Activated T-helper 1 cell treated with Interleukin-2 at 50 U/mL for 16 hours (primary cell): ENCODE measurements at places on chromosomes 5 and 9.

- DNase-seq, result no peak
These were observed 180.7 kb downstream of the KDM4C start for GRCh38 chr9:6938447-6938846.

DNA sequence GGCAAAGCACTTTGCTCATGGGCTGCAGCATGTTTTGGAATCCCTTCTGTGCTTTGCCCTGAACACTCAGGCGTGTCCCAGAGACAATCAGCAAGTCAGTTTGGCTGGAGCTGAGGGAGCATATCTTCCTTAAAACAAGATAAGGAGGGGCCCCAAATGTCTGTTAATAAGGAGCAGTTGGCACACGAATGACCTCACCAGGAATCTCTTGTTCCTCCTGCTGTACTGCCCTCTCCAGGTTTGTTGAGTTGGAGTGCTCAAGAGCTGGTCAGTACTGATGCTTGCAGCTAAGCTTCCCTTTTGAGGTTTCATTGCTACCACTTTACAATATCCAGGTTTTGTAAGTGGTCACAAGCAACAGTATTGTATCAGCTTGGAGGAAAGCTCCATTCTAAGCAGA, 101.3 kb upstream of the EGFLAM start:
- DNase-seq, result no peak

GRCh38 chr5:88396751-88397281, 128.2 kb upstream of the TMEM161B start:
- DNase-seq, result no peak

- DNase-seq, result no peak
These were observed 68.9 kb downstream of the COL27A1 start for GRCh38 chr9:114224247-114224610.

GRCh38 chr9:86652736-86653135, 294.6 kb downstream of the GAS1 start:
- DNase-seq, result no peak

DNA sequence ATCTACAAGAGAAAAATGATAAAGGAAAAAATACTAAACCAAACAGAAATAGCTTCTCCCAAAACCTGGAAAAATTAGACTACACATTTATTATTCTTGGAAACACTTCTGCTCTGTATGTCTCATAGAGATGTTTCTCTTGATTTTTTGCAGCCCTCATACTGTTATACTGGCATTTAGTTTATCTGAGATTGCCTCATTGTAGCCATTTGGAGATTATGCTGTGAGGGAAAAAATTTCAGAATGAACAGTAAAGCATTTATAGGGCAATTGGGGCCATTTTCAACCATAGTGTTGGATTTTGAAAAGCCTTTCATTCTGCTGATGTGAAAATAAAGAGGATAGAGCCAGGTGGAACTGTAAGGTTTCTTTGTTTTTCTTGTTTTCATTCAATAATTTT, 441.8 kb upstream of the RIOK2 start:
- no peak for DNase-seq

- no peak for DNase-seq
These were observed 171.3 kb downstream of the ACTL7B start for GRCh38 chr9:108684288-108685025.
